Neural crest cell (in vitro differentiated cells): ENCODE measurements at places on chromosomes 7 and 10.

- DNase-seq, result no peak
Measured at GRCh38 chr7:30027065-30027456, 559 bp upstream of the FKBP14 start.

DNA sequence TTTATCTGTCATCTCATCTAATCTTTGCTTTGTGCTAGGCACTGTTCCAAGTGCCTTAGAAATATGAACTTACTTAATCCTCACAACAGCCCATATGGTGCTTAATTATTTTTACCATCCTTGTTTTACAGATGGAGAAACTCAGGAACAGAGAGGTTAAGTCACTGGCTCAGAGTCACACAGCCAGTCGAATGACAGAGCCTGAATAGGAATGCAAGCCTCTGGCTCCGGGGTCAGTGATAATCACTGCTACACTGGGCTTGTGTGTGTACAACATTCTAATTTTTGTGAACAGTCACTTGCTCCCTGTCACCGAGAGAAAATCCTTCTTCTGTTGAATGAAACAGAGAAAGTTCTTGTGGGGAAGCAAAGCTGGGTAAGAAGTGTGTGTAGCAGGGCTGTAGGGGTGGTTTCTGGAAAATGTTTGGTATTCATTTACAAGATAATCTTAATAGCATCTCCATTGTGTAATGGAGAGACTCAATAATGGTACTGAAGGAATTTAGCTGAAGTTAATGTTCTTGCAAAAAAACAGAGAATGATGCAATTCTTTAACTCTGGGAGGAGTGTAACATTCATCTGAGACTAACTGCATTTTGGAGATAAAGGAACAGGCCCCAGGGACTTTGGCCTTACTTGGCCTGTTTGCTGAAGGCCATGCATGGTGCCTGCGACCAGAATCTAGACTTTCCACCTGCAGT is 290.6 kb downstream of the FRMD4A start:
- DNase-seq, result no peak

DNA sequence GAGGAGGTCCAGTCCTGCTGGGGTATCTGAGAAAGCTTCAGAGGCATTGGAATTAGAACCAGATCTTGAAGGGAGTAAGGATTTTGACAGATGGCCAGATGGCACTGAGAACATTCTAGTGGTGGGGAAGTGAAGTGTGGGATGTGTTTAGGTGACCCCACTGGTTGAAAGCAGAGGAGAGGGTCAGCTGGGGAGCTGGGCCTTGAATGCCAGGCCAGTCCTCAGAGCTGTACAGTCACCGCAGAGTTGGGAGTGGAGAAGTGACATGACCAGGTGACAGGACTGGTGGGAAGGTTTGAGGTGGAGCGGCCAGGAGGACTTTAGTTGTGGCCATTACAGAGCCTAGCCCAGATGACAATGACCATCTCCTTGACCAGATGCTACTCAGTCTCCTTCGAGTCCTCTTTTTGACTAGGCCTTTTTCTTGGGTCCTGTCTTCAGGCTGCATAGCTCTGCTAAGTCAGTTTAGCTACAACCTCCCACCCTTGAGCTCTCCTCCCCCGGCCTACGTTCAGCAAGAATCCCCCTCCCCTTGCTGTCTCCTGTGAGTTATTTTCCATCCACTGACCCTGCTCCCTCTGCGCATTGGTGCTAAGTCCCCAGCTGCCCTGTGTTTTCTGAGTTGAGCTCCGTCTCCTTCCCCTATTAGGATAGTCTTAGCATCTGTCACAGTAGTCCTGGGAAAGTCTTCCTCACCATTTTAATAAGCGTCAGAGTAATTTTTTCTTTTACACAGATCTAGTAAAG is 56.3 kb downstream of the CCNY start:
- no peak for DNase-seq

- no peak for DNase-seq
Measured at GRCh38 chr10:98572594-98572993, 125.9 kb upstream of the HPS1 start.

GRCh38 chr10:5575482-5576153 is 50.9 kb downstream of the CALML3 start:
- no peak for DNase-seq

DNA sequence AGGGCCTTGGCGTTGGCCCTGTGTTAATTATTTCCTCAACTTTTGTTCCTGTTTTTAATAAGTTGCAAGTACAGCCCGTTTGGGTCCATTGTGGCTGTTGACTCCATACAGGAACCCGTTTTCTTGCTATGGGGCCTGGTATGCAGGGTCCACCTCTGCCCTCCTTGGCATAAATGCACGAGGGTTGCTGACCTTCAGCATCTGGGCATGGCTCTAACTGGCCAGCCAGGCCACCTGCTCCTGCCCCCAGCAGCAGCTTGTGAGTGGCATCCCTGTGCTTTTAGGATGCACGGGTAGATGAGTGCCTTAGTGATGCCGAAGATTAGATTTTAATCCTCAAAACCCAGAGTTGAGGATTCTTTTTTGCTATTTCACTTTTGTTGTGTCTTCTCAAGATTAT is 123.2 kb downstream of the GLRX3 start:
- no peak for DNase-seq

- DNase-seq, result no peak
Measured at GRCh38 chr7:46192271-46192670, 271.2 kb upstream of the IGFBP3 start.

- DNase-seq, result no peak
Measured at GRCh38 chr10:77068969-77069368, 568.6 kb downstream of the KCNMA1 start.

- DNase-seq, result no peak
Measured at GRCh38 chr7:146864644-146865043, 748.0 kb downstream of the CNTNAP2 start.

DNA sequence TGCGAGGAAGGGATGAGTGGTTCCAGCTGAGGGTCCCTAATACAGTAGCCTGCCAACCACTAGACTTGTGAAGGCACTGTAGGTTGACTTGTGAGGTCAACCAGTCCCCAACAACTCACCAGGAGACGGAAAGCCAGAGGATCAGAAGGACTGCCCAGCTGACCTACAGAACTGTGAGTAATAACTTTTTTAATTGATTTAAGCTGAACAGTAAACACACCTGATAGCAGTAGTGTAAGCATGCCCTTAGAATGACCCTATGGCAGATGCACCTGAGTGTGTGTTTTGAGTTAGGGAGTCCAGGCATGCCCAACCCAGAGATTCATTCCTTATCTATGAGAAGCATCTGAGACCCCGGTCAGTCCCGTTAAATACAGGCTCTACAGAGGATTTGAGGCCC is 14.1 kb downstream of the PRLHR start:
- no peak for DNase-seq

- DNase-seq, result no peak
Measured at GRCh38 chr7:129779602-129780256, 168.2 kb downstream of the NRF1 start.

DNA sequence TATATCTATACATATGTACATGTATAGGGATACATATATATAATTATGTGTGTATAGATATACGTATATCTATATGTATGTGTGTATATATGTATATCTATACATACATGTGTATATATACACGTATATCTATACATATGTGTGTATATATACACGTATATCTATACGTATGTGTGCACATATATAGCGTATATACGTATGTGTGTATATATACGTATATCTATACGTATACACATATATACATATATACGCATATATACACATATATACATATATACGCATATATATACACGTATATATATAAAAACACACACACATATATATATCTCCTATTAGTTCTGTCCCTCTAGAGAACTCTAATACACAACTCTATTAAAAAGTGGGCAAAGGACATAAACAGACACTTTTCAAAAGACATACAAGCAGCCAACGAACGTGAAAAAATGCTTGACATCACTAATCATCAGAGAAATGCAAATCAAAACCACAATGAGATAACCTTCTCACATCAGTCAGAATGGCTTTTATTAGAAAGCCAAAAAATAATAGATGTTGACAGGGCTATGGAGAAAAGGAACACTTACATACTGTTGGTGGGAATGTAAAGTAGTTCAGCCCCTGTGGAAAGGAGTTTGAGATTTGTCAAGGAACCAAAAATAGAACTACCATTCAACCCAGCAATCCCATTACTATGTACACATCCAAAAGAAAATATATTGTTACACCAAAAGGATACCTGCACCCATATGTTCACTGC is 22.0 kb upstream of the TMEM120A start:
- DNase-seq, result no peak

DNA sequence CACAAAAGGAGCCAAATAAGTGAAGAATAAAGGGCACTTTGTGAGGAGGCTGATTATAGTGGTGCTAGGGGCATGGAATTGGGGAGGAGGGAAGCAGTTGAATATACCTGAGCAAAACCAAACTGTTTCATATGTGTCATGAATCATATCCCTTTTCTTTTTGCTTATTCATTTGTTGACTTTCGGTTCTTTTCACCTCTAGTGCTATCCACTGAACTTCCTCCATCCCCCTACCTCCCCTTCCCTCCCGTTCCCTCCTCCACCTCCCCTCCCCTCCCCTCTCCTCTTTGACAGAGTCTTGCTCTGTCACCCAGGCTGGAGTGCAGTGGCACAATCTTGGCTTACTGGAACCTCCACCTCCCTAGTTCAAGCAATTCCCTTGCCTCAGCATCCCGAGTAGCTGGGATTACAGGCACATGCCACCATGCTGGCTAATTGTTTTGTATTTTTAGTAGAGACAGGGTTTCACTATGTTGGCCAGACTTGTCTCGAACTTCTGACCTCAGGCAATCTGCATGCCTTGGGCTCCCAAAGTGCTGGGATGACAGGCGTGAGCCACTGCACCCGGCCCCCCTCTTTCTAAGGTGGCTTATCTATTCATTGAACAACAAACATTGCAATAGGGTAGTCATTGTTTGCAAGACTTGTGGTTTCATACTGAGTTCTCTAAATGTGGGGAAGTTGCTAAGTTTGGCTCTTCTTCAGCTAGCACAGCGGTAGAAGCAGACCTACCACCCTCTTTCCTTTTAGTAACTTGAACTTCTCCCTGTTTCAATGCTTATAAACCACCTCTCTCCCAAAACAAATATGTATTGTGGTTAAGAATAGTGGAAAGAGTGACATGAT is 150.4 kb upstream of the PRPS1L1 start:
- DNase-seq, result no peak

- DNase-seq, result no peak
Measured at GRCh38 chr10:94440096-94440495, 37.8 kb downstream of the TBC1D12 start.

- DNase-seq, result no peak
Measured at GRCh38 chr7:117015258-117016184, 62.2 kb downstream of the ST7 start.
